ENCODE measurements at places on chromosomes 4 and X.

DNA sequence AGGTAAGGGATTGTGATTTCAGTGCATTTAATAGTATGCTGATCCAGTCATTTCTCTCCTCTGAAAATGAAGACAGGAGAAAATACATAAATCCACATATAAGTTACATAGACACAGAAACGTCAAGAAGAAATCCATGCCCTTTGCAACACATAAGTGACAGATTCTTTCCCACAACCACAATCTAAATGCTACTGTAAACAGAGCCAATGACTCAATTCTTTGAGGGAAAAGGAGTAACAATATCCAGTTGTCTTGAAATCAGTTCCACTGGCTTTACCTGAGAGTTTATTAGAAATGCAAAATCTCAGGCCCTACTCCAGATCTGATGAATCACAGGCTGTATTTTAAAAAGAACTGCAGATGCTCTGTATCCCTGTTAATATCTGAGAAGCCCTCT lies 66.4 kb downstream of the ARAP2 start:
- DNase-seq = no peak

- no peak for DNase-seq
Observed at GRCh38 chr4:185395238-185395955, at the start of gene LRP2BP. Gene LRP2BP (minus strand): TSS chr4:185395924. CDS start chr4:185378186, 17,738 bp downstream.

GRCh38 chrX:101029665-101030064 lies 22.2 kb downstream of the TRMT2B start:
- no peak for DNase-seq

DNA sequence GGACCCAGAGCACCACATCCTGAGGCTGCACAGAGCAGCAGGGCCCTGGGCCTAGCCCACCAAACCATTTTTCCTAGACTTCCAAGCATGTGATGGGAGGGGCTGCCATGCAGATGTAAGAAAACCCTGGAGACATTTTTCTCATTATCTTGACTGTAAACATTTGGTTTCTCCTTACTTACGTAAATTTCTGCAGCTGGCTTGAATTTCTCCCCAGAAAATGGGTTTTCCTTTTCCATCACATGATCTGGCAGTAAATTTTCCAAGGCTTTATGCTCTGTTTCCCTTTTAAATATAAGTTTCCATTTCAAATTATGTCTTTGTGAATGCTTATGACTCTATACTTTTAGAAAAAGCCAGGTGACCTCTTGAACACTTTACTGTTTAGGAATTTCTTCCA lies 945.9 kb upstream of the NDST4 start:
- no peak for DNase-seq

GRCh38 chr4:23889814-23890341 lies at the start of gene PPARGC1A:
Gene PPARGC1A (minus strand): TSS chr4:23890047. CDS start chr4:23889957, 90 bp downstream.
- DNase-seq = no peak

- DNase-seq = no peak
Observed at GRCh38 chrX:48957477-48957826, at the start of gene OTUD5. Gene OTUD5 (minus strand): TSS chrX:48957607. CDS start chrX:48957570, 37 bp downstream.

- DNase-seq = no peak
Observed at GRCh38 chr4:88286897-88287296, 2.5 kb upstream of the PPM1K start.

- DNase-seq = no peak
Observed at GRCh38 chr4:86909546-86910295, 17.5 kb upstream of the C4orf36 start.

DNA sequence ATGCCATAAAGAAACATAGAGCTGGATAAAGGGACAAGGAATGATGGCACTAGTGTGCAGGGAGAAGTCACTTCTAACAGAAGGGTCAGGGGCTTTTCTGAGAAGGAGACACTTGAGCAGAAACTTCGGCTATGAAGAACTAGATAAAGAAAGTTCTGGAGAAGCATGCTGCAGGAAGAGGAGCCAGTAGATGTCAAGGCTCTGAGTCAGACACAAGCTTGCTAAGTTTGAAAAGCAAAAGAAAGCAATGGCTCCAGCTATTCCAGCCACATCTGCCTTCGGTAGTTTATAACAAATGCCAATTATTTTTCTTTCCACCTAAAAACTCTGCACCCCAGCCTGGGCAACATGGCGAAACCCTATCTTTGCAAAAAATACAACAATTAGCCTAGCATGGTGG lies 7.5 kb downstream of the NUDT6 start:
- DNase-seq = no peak

- DNase-seq = no peak
Observed at GRCh38 chr4:48815483-48815882, 15.4 kb upstream of the OCIAD1 start.

Data from type B pancreatic cell (in vitro differentiated cells).